ENCODE measurements at places on chromosomes 7 and 10.
A peak's percentile ranks its signal among the peaks of the same experiment; 100 is the strongest.

DNA sequence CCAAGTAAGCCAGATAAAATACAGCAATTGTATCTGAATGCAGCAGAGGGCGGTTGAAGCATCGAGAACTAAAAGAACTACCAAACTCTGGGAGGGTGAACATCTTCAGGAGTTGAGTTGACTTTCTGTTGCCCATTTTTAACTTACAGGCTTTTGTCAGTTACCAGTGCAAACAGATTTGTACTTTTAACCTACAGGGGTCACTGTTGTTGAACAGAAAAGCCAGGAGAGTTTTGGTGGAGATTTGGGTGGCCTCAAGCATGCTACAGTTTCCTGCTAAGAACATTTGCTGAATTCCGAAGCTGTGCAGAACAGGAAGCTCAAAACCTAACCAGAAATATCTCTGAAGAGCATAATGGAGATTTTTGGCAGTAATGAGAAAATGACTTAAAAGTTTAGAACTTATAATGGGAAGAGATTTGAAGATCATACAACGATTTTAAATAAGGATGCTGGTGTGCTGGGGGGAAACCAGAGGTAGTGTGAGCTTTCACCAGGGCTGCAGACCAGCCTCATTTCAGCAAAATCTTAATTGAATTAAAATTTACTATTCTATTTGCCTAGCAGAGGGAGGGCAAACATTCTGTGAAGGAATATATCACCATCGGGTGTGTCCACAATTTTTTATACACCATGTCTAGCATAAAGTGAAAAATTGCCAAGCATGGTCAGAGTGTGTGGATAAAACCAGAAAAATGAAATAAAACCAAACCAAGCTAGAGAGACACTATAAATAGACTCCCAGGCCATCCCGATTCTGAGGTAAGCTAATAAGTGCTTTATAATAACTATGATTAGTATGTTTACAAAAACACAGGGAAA lies 208.6 kb upstream of the CCDC6 start:
- peak; percentile 44 for DNase-seq

- no peak for DNase-seq
Observed at GRCh38 chr7:141477865-141478264, 73.3 kb upstream of the AGK start.

- DNase-seq: no peak
Observed at GRCh38 chr10:4835494-4835918, 9.5 kb downstream of the AKR1E2 start.

- DNase-seq: no peak
Observed at GRCh38 chr7:38000272-38000671, 79.8 kb downstream of the EPDR1 start.

- no peak for DNase-seq
Observed at GRCh38 chr7:112896026-112896601, 105.9 kb upstream of the TMEM168 start.

DNA sequence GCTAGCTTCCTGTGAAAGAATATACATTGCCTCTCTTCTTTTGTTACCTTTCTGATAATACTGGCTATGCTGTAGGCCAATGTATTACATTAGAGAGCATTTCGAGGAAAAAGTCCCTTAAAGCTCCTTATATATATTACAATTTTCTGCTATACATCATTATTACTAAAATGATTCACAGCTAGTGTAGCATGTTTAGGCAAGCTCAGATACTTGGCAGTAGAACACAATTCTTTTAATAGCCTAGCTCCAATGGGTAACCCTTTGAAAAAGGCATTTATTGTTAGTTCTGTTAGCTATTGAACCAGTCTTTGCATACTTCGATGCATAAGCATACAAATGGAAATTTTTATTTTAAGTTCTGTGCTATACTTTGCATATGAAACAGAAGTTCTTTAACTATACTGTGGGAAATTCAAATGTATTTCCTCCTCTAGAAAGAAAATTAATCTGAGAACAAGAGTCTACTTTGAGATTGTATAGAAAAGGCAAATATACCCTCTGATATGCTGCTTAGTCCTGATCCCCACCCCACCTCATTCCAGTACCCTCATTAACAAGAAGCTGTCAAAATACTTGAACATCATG lies 55.6 kb upstream of the SKAP2 start:
- DNase-seq: no peak

GRCh38 chr7:134165252-134165651 lies 38.1 kb downstream of the LRGUK start:
- no peak for DNase-seq

DNA sequence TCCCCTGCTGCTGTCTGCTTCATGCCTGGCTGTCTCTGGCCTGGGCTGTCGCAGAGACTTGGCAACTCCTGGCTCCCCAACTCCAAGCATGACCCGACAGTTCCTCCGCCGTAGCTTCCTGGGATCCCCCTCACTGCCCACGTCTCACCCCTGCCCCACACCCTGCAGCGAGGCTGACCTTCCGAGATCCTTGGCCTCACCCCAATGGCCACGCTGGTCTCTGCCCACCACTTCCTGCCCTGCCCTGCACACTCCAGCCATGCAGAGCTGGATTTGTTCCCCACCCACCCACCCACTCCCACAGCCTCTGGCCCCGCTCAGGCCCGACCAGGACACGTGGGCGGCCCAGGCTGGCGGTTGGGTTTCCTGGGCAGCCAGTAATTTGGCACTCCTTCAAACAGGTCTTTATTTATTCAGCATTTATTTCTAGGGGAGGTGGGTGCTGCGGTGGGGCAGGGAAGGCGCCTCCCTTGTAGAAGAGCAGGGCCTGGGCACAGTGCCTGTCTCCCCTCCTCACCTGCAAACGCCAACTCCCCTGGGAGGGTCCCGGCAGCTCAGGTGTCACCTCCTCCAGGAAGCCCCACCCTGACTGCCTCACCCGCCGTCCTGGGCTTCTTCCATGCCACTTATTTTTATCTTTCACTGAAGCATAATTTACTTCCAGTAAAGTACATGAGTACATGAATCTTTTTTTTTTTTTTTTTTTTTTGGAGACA lies 25.5 kb downstream of the GTF2IRD1 start:
- no peak for DNase-seq

- no peak for DNase-seq
Observed at GRCh38 chr7:142913051-142913450, 20.5 kb downstream of the TRPV5 start.

DNA sequence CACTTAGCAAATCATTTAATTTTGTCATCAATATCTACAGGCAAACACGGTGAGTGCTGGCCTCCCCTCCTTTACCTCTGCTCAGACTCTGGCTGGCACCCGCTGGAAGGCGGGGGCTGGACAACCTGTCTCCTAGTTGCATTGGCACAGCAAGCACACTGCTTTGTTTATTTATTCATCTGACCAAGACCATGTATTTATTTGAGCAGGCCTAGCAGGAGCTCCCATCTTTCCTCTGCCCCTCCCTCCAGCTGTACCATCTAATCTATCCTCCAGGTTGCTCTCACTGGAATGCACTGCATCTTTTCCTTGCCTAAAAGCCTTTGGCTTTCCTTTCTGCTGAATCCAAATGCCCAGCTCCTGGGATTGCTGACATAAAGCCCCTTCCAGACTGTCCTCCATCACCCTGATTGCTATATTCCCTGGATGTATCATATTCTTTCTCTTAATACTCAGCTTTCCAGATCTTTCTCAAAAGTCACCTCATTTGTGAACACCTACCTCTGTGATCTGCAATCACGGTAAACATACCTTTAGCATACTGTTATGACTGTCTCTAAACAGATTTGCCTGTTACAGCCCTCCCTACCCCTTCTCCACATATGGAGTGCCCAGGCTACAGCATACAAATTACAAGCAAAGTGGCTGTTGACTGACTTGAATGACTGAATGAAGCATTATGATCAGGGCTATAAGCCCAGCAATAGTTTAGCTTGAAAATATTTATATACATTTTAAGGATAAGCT lies 9.6 kb downstream of the ELMO1 start:
- no peak for DNase-seq

DNA sequence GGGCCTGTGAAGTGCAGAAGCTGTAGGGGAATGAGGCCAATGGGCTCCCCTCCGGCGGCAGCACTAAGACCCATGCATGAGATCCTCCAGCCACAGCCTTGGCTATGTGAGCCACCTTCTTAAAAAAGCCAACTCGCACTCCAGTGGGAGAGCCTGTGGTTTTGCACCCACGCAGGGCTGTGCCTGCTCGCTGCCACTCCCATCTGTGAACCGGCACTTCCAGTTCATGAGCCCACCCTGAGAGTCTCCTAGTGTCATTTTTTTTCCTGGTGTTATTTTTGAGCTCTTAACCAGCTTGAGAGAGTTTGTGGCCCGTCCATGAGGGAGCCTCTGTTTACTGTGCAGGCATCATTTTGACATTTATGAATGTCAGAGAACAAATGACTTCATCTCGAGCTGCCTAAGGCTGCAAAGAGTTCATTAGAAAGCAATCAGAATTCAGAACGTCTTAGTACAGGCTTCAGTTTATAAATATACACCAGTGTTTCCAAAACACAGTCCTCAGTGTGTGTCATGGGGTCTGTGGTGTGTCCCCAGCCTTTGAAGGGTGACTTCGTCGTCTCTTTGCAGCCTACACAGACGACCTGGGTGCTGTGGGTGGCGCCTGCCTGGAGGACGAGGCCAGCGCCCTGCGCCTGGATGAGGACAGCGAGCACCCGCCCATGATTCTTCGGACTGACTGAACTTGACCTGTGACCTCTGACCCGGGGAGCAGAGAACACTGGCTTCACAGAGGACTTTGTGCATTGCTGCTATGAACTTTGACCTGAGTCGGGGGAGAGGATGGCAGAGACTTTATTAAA lies 40.4 kb downstream of the WIPI2 start:
- DNase-seq: no peak

Data from smooth muscle cell of the brain vasculature (primary cell).